ENCODE measurements at places on chromosomes 3 and 15. TPM values are rescaled to one million over a fixed set of nuclear protein-coding genes. Genes with fewer than 3 reads are reported as not detected.

Gene CFAP20DC
- total RNA-seq: 1.1 TPM

Gene ATP13A5
- total RNA-seq: not detected

Gene HGD
- total RNA-seq: 0.19 TPM

Gene WDR49
- total RNA-seq: 0.12 TPM

Gene CCDC191
- 3.9 TPM for total RNA-seq

Gene RNF123
- 20.6 TPM for total RNA-seq

Gene CCK
- 0.19 TPM for total RNA-seq

All from aortic smooth muscle cell (primary cell).